A549 treated with Hydrocortisone at 1 μM for 4 hours (cell line): ENCODE measurements at places on chromosomes 11 and 22. TPM values are rescaled to one million over a fixed set of nuclear protein-coding genes. Genes with fewer than 3 reads are reported as not detected.

The FXYD2 gene
- 11.5 to 19.3 TPM (median 16.3 TPM) in 5 replicates for total RNA-seq

The SIPA1 gene
- 12.9 to 19.7 TPM (median 16.4 TPM) in 5 replicates for total RNA-seq

The OR52N4 gene
- total RNA-seq: not detected in 5 replicates

The ELP4 gene
- total RNA-seq: 7.2 to 9.3 TPM (median 7.8 TPM) in 5 replicates

The UBE2L3 gene
- total RNA-seq: 60.4 to 68.6 TPM (median 64.9 TPM) in 5 replicates

The MTMR3 gene
- total RNA-seq: 6.7 to 9.9 TPM (median 9.1 TPM) in 5 replicates

The OR2AG2 gene
- total RNA-seq: 0.07 to 0.20 TPM in 2 of 5 replicates, not detected in the others

The FGF3 gene
- not detected in 5 replicates for total RNA-seq

The MOGAT2 gene
- not detected in 5 replicates for total RNA-seq

The ELFN2 gene
- total RNA-seq: 5.8 to 6.7 TPM (median 6.2 TPM) in 5 replicates

The SLC22A25 gene
- not detected in 5 replicates for total RNA-seq

The GGT1 gene
- total RNA-seq: 94.2 to 106 TPM (median 96.3 TPM) in 5 replicates

The RFPL1 gene
- not detected in 5 replicates for total RNA-seq

The MMP13 gene
- 0.07 TPM in 1 of 5 replicates, not detected in the others for total RNA-seq

The OR52A1 gene
- total RNA-seq: not detected in 5 replicates

The HTR3B gene
- total RNA-seq: not detected in 5 replicates

The TIMP3 gene
- 1.0 to 1.6 TPM (median 1.3 TPM) in 5 replicates for total RNA-seq

The OR8G5 gene
- not detected in 5 replicates for total RNA-seq

The MYOD1 gene
- 0.06 to 0.08 TPM in 2 of 5 replicates, not detected in the others for total RNA-seq

The OR10G7 gene
- not detected in 5 replicates for total RNA-seq

The THAP12 gene
- 40.1 to 60.1 TPM (median 45.0 TPM) in 5 replicates for total RNA-seq

The MUC2 gene
- 0.08 to 0.38 TPM (median 0.22 TPM) in 5 replicates for total RNA-seq

The PLA2G3 gene
- total RNA-seq: not detected in 5 replicates

The OR6T1 gene
- not detected in 5 replicates for total RNA-seq

The SLC35E4 gene
- total RNA-seq: 6.3 to 7.2 TPM (median 6.4 TPM) in 5 replicates

The TYR gene
- total RNA-seq: not detected in 5 replicates

The MS4A14 gene
- not detected in 5 replicates for total RNA-seq

The RIMBP3B gene
- 0.21 to 0.38 TPM (median 0.30 TPM) in 5 replicates for total RNA-seq

The PARVA gene
- total RNA-seq: 24.1 to 29.0 TPM (median 26.0 TPM) in 5 replicates

The FBLN1 gene
- 45.7 to 57.5 TPM (median 54.3 TPM) in 5 replicates for total RNA-seq

The C1QTNF5 gene
- not detected in 5 replicates for total RNA-seq

The DRICH1 gene
- 0.10 to 0.36 TPM (median 0.22 TPM) in 3 of 5 replicates, not detected in the others for total RNA-seq

The CSF2RB gene
- total RNA-seq: not detected in 5 replicates

The OR52E8 gene
- not detected in 5 replicates for total RNA-seq

The GANAB gene
- 243 to 305 TPM (median 258 TPM) in 5 replicates for total RNA-seq

The PANX2 gene
- 5.0 to 5.8 TPM (median 5.5 TPM) in 5 replicates for total RNA-seq
